H1 (cell line): ENCODE measurements at places on chromosomes 16 and 17.

- no peak for DNase-seq
Observed at GRCh38 chr17:27239046-27239445, 54.9 kb upstream of the WSB1 start.

- no peak for DNase-seq
Observed at GRCh38 chr17:75345514-75346167, 56.4 kb upstream of the SLC25A19 start.

GRCh38 chr16:72537664-72538063, 365.7 kb upstream of the PMFBP1 start:
- DNase-seq: no peak

DNA sequence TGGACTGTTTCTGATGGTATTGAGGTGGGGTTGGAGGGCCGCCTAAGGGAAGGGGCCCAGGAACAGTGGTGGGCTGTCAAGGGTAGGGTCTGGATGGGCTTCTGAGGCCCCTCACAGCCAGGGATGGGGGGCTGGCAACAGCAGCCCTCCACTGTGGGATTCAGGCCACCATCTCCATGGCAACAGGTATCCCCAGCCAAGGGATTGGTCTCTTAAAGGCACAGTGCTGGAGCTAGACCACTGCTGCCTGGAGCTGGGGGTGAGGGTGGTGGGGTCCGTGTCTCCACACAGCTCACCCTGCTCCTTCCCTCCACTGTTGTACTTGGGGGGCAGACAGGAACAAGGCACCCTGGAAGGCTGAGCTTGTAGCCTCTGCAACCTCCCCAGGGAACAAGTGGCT, 41.8 kb downstream of the PSME3IP1 start:
- no peak for DNase-seq

DNA sequence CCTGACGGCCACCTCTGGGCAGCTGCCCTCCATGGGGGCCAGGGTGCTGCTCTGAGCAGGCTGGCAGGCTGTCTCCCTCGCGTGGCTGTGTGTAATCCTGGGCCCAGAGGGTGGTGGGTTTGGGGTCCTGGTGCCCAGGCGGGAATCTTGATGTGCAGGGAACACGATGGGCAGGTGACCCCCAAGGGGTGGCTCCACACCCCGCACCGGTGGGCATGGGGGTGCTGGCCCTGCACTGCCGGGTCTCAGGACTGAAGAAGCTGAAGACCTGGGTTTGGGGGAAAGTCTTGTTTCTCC, 8.6 kb downstream of the CHMP6 start:
- no peak for DNase-seq
